ENCODE measurements at places on chromosomes 6 and 20. TPM values are rescaled to one million over a fixed set of nuclear protein-coding genes. Genes with fewer than 3 reads are reported as not detected.

The LY6G6F gene
- polyA plus RNA-seq = not detected

The SLC32A1 gene
- polyA plus RNA-seq = not detected

The CENPW gene
- polyA plus RNA-seq = 22.7 TPM

The MYT1 gene
- polyA plus RNA-seq = not detected

The SLC17A4 gene
- not detected for polyA plus RNA-seq

The FOXA2 gene
- not detected for polyA plus RNA-seq

The KHDC1L gene
- 0.22 TPM for polyA plus RNA-seq

The SLPI gene
- not detected for polyA plus RNA-seq

The KHDC1 gene
- polyA plus RNA-seq = 5.5 TPM

The PPARD gene
- polyA plus RNA-seq = 78.3 TPM

All from IMR-90 (cell line).